ENCODE measurements at places on chromosomes 16 and 17.
A peak's percentile ranks its signal among the peaks of the same experiment; 100 is the strongest.

DNA sequence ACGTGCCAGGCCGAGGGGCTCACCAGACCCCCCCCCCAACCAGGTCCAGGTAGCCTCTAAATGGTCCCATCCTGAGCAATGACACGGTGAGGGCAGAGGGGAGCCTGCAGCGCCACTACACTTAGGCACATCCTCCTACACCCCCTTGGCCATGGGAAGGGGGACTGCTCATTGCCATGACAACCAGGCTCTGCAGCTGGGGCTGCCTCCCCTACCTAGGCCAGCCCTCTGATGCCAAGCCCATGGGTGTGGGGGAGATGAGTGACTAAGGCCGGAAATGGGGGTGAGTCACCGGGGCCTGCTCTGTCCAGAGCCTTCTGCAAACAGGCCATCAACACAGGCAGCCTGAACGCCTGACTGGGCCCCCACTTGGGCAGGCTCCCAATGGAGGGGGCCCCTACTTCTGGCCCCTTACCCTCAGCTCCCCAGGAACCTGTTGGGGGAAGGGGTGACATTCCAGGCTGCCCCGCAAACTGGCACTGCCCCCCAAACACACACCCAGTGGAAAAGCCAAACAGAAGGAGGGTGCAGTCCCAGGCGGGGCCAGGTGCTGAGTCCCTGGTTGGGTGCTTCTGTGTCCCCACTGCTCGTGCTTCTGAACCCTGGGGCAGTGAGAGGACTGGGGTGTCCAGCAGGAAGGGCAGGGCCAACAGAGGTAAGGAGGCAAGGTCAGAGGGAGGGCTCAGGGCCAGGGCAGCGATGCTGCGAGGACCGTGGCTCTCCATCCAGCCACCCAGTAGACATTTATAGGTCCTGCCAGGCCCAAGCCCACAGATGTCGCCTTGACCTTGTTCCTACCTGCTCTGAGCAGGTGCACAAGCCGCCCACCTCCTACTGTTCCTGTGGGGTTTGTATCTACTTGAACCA, 8.2 kb downstream of the PLCD3 start:
- DNase-seq: no peak

GRCh38 chr17:71438631-71439146, 682.1 kb upstream of the SOX9 start:
- DNase-seq: no peak

- no peak for DNase-seq
These were observed 1.7 kb downstream of the NATD1 start for GRCh38 chr17:21251337-21252010.

GRCh38 chr16:89293276-89294143, 76.0 kb downstream of the ZNF778 start:
- no peak for DNase-seq

- DNase-seq: no peak
These were observed 156.3 kb downstream of the ITFG1 start for GRCh38 chr16:47304563-47304962.

DNA sequence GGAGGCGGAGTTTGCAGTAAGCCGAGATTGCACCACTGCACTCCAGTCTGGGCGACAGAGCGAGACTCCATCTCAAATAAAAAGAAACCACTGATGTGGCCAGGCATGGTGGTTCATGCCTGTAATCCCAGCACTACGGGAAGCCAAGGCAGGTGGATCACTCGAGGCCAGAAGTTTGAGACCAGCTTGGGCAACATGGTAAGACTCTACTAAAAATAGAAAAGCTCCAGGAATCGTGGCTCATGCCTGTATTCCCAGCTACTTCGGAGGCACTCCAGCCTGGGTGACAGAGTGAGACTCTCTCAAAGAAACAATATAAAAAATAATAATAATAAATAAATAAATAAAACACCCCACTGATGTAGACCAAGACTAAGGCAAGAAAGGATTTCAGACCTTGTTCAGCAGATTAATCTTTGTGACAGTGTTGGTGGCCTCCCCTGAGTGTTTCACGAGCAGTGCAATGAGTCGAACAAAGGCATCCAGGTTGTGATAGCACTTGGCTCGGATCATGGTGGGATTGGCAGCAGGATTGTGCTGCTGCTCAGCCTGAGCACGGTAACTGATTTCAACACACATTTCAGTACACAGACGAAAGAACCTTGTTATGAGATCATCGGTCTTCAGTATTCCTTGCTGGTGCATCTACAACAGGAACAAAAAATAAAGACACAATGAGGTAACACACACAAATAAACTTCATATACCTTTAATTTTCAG, 18.6 kb downstream of the SETD6 start:
- DNase-seq: no peak

- DNase-seq: no peak
These were observed 2.8 kb upstream of the ROGDI start for GRCh38 chr16:4805231-4805630.

- no peak for DNase-seq
These were observed 19.7 kb upstream of the PIK3R5 start for GRCh38 chr17:8985054-8985701.

DNA sequence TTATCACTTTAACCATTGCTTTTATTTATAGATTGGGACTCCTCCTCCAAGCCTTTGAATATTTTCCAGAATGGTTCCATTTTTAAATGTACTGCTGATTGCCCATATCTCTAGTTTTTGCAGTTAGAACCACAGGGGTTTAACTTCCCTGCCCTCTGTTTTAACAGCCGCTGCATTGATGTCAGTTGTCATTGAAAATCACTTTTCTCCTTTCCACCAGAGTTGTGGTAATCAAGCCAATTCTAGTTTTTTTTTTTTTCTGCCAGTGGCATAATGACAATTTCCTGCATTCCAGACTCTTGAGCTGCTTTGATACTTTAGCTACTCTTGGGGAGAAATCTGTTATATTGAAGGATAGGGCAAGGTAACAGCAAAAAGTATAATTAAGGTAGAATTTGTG, 91.5 kb downstream of the HS3ST4 start:
- DNase-seq: no peak

- no peak for DNase-seq
These were observed 155.2 kb upstream of the C17orf78 start for GRCh38 chr17:37220607-37220953.

GRCh38 chr16:912684-913613, 57.8 kb downstream of the LMF1 start:
- DNase-seq: peak; percentile 5

DNA sequence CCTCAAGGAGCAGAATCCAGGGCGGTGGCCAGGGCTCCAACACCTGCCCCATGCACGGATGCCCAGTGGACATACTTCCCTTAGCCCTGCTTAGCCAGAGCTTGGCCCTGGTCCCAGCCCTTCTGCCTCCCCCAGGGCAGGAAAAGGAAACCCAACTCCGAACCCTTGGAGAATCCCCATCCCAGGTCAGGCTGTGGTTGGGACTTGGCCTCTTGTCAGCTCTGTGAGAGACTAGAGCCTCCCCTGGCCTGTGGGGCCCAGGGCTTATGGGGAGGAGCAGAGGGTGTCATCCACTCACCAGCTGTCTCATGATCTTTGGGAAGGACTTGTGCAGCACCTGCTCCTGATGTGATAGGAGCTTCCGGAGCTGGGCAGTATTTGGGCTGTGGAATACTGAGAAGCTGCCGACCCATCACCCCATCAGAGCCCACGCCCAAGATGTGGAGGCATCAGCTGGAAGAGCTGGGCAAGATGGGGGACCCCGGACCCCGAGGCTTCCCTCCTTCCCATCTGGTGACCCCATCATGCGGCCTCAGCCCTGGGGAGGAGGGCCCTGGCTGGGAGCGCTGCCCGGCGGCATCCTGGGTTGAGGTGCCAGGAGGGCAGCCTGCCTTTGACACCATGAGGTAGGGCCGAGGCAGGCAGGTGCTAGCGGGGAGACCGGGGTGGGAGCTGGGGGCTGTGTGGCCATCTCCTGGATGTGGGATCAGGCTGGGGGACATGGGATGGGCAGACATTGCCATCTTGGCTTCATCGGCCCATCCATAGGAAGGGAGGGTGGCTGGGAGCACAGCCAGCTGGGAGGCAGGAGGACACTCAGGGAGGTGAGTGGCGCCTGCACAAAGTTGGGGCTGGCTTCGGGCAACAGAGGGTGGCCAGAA, 45.1 kb downstream of the TNFRSF13B start:
- no peak for DNase-seq

DNA sequence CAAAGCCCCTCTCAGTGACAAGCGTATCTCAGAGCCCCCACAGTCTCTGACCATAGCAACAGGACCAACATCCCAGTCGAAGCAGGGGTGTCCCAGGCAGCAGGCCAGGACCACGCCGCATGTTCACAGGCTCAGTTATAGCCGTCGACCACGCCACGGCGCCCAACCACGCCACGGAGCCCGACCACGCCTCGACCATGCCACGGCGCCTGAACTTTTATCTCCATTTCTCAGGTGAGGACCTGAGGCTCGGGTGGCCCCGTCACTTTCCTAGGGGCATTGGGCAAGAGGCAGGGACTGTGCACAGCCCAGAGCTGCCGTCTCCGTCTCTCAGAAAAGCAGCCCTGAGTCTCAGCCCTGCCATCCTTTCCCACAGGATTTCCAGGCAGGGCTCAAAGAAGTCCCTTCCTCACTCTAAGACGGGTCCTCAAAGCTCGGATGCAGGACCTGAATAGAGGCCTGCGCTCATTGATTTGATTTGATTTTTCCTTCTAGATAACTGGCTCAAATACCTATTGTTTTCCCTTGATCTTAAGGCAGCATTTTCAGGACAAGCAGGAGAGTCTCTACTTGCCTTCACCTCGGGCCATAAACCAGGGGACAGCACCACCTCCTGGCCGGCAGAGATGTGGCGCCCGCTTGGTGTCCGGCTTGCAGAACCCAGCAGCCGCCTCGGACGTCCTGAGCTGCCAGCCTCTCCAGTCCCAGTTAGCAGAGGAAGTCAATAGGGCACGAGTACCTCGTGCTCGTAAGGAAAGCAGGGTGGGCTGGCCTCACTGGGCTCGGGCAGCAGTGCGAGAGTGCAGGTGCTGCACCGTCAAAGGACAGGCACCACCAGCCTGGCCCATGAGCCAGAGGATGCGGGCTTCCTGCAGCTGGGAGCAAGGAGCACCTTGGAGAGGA, 38.8 kb downstream of the C16orf95 start:
- DNase-seq: no peak

- DNase-seq: no peak
These were observed 32.8 kb downstream of the HIC1 start for GRCh38 chr17:2087597-2088211.

- no peak for DNase-seq
These were observed 97.8 kb downstream of the MYH11 start for GRCh38 chr16:15759070-15759469.

- DNase-seq: peak; percentile 51
These were observed 10.3 kb upstream of the RPL38 start for GRCh38 chr17:74192950-74193781.

- DNase-seq: no peak
These were observed 19.3 kb upstream of the MNT start for GRCh38 chr17:2420176-2420575.

- DNase-seq: no peak
These were observed 22.3 kb upstream of the CNOT1 start for GRCh38 chr16:58651965-58652348.

GRCh38 chr17:51479303-51479702, 219.0 kb downstream of the UTP18 start:
- DNase-seq: no peak

- no peak for DNase-seq
These were observed 183.3 kb downstream of the LGALS9B start for GRCh38 chr17:20284022-20284421.

- no peak for DNase-seq
These were observed 11.9 kb upstream of the SSTR5 start for GRCh38 chr16:1060416-1061340.

DNA sequence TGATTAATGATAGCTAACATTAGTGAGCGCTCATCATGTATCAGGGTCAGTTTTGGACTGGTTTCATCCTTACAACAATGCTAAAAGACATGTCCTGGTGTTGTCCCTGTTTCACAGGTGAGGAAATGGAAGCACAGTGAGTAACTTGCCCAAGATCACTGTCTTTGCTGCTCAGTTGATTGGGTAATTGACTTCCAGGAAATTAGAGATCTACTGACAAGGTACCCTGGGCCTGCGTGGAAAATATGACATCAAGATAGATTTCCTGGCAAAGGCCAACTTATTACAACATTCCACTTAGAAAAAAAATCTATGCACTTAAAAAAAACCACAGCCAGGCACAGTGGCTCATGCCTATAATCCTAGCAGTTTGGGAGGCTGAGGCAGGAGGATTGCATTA, 96.3 kb downstream of the CYLD start:
- no peak for DNase-seq

DNA sequence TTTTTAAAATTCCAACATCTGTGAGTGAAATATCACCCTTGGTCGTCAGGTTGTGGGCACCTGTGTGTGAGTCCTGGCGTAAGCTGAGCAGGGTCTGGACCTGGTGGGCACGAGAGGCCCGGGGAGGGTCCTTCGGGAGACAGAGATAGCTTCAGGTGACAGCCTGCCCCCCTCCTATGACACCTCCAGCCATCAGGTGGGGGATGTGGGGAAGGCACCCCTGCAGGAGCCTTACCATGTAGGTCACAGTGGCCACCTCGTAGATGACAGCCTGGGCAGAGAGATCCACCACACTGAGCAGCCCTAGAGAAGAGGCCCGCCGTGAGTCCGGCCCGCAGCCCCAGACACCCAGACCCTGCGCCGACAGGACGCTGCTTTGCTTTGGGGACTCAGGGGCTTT, 11.2 kb downstream of the SLC47A2 start:
- DNase-seq: no peak
